A549 treated with CpdA at 1 μM for 4 hours (cell line): ENCODE measurements at places on chromosomes 3 and 15. TPM values are rescaled to one million over a fixed set of nuclear protein-coding genes. Genes with fewer than 3 reads are reported as not detected.

Gene CHRNA3
- total RNA-seq, result 0.42 to 1.0 TPM (median 0.52 TPM) in 5 replicates

Gene FBLN2
- 1.6 to 3.3 TPM (median 2.4 TPM) in 5 replicates for total RNA-seq

Gene DLL4
- 0.62 to 0.68 TPM (median 0.65 TPM) in 5 replicates for total RNA-seq

Gene MME
- not detected in 5 replicates for total RNA-seq

Gene MESP1
- 2.9 to 7.5 TPM (median 6.2 TPM) in 5 replicates for total RNA-seq
